ENCODE measurements at places on chromosomes 2 and 18.

DNA sequence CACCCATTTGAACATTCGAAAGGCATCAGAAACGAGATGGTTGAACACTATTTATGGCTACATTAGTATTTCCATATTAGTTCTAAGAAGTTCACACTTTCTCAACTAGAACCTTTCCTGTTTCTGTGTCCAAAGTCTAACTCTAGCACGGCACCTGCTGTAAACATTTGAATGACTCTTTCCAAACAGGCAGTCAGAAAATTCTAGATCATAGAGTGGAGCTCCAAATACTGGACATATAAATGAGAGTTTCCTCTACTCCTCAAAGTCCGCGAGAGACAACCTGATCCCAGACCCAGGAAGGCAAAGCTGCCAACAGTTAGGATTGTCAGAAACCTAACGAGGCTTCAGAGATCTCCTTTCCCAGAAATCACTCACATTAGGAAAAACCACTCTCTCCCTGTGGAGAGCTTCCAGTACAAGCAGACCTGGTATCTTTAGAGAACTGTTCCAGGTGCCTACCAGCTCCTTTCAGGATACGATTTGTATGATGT lies 10.6 kb downstream of the RND3 start:
- DNase-seq, result no peak

DNA sequence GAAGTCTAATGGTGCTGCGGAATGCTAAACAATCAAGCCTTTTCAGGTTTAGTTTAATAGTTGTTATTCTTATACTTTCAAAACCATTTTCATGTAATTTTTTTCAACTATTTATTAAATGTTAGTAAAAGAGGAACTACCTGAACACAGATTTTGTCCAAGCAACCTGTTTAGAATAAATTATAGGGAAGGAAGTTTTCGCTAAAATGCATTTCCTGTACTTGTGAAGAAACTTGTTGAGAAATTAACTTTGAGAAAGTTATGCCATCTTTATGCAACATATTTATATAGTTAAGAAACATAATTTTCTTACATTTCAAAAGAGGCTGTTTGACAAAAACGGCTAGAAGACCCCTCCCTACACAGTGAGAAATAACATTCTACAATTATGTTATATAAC lies 16.6 kb downstream of the MAP4K4 start:
- no peak for DNase-seq

- no peak for DNase-seq
Observed at GRCh38 chr2:85152895-85153294, 19.7 kb downstream of the TCF7L1 start.

GRCh38 chr2:208074610-208075356 lies 49.5 kb upstream of the PLEKHM3 start:
- no peak for DNase-seq

- no peak for DNase-seq
Observed at GRCh38 chr2:32264422-32265105, at the start of gene NLRC4. Gene NLRC4, minus strand, starts transcription at chr2:32264886. Its CDS starts 8,111 bp downstream, at chr2:32256775.

- DNase-seq, result no peak
Observed at GRCh38 chr18:58403799-58404455, 225.0 kb downstream of the ALPK2 start.

Data from activated naive CD8-positive, alpha-beta T cell treated with anti-CD3 and anti-CD28 coated beads, Interleukin-2, amount 50 U/mL, for 16 hours (primary cell).